ENCODE measurements at places on chromosomes 2 and 18.

DNA sequence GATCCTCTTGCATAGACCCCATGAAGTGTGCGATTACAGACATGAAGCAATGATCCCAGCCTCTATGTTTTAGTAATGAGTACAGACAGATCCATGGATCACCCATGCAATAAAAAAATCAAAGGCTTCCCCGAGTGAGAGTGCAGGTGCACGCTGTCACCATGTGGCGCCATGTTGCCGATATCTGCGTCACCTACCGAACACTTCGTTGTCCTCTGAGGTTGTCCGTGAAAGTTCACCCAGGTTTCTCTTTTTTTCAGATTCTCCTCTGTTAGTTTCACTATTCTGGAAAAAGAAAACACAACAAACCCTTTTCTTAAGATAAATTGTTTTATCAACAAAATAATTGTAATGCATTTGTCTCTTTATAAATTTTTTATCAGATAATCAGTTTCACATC is 66.5 kb downstream of the MBP start:
- no peak for DNase-seq

DNA sequence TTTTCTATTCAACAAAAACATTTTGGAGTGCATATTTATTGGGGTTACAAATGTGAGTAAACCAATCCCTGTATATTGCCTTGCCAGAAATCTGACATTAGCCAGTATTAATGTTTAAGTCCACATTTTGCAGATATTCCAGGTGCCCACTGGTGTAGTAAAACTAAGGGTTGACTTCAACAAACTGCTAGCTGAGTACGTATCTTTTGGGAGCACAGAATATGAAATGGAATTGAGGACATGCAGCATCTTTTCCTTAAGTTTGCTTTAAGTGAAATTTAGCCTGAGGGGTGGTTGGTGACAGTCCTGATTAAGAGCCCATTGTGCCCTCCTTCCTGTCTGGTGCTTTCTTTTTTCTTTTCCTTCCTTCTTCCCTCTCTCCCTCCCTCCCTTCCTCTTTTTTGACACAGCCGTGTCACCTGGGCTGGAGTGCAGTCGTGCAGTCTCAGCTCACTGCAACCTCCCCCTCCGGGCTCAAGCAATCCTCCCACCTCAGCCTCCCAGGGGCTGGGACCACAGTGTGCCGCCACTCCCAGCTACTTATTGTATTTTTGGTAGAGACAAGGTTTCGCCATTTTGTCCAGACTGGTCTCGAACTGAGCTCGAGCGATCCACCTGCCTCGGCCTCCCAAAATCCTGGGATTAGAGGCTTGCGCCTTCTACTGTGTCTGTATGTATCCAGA is 1.6 kb downstream of the NUP35 start:
- DNase-seq: no peak

DNA sequence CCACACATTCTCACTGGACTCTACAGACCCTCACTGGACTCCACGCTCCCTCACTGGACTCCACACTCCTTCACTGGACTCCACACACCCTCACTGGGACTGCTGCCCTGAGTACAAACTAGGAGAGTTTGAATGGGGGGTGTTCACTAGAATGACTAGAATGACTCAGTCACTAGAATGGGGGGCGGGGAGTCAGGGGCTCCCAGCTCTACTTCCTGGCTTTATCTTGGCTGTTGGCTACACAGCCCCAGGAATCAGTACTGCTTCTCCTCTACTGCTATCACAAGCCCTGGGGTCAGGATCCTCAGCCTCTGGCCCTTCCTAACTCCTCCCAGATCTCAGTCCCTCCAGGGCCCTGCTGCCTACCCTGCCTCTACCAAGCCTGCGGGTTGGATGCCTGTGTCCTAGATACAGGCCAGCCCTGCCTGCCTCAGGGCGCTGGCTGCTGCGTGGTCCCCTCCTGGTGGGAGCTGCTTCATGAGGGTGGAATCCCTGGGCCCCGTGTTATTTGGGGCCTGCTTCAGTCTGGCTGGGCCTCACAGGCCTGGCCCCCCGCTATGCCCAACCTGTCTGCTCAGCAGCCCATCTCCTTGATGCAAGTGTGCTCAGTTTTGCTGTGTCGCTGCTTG is 7.8 kb downstream of the PTMA start:
- DNase-seq: no peak

DNA sequence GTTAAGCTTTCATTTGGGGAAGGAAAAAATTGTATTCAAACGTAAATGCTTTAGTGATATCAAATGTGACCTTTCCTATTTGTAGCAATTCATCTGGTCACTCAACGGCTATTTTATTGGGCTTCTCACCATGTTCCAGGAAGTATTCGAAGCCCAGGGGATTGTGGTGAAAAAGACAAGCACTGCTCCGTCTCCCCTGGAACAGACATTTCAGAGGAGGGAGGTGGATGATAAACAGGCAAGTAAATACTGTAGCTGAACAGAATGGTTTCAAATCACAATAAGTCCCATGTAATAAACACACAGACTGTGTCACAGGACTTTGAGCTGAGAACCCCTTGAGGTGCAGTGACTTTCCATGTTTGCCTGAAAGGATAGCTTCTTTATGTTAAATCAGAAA is 464.7 kb upstream of the HNRNPA3 start:
- DNase-seq: no peak

GRCh38 chr18:40437517-40437916 is 1517.5 kb upstream of the PIK3C3 start:
- DNase-seq: no peak

DNA sequence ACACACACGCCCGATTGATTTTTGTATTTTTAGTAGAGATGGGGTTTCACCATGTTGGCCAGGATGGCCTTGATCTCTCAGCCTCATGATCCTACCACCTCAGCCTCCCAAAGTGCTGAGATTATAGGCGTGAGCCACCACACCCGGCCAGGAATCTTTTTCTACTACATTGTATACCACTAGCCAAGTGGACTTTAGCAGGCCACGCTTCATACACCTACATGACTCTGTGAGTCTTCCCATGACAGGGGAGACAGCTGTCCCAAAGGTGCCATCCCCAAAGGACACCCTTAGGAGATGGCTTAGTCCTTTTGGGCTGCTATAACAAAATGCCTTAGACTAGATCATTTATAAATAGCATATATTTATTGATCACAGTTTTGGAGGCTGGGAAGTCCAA is 32.8 kb downstream of the ERMN start:
- DNase-seq: no peak

- no peak for DNase-seq
Measured at GRCh38 chr2:28327956-28328922, 64.4 kb upstream of the FOSL2 start.

DNA sequence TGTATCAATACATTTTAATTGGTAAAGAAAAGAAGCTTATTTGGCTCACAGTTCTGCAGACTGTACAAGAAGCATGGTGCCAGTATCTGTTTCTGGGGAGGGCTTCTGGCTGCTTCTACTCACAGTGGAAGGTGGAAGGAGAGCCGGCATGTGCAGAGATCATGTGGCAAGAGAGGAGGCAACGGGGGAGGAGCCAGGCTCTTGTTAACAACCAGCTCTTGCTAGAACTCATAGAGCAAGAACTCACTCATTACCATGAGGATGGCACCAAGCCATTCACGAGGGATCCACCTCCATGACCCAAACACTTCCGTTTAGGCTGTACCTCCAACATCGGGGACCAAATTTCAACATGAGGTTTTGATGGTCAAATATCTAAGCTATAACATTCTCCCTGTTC is 7.5 kb downstream of the PARD6G start:
- no peak for DNase-seq

- no peak for DNase-seq
Measured at GRCh38 chr2:201440182-201440581, 11.1 kb downstream of the TRAK2 start.

DNA sequence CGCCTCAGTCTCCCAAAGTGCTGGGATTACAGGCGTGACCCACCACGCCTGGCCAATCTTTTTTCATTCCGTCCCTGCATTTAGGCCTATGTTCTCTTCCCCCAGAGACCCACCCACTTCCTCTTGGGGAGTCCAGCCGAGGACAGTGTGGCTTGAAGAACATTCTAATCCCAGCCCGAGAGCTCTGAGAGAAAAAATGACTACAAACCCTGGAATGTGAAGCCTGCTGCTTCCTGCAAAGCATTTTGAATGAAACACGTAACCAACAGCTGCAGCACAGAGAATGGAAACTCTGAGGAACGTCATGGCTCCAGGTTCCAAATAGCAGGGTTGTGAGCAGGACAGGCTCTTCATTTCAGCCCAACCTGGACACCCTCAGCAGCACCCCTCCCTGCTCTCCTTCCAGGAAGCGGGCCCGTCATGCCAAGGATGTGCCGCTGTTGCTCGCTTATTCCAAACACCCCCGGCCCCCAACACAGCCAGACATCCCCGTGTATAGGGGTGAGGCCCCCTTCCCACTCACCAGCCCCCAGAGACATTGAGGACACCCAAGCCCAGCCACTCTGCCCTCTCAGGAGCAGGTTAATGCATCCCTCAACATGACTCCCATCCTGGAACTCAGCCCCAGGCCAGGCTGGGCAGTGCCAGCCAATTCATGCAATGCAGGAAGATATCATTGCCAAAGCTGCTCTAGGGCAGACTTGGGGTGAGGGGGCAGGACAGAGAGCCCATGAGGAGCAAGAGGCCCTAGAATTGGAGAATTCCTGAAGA is 139.8 kb downstream of the ZFP36L2 start:
- DNase-seq: no peak

GRCh38 chr18:78605255-78605654 is 374.4 kb upstream of the SALL3 start:
- peak; percentile 23 for DNase-seq

DNA sequence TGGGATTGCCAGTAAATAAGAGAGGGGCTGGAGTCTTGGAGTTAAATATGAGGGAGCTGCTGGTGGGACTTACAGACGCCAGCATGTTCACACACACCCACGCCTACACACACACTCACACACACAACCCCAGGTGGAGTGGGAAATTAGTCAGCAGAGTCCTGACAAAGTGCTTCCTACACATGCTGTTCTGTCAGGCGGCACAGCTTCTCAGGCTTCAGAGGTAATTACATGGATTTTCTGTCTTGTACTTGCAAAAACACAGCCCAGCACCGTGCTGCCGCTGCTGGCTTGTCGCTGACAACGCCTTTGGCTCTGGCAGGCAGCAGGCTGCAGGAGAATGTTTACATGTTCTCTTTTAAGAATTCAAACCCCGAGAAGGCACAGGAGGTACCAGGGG is 1186.3 kb upstream of the CELF4 start:
- no peak for DNase-seq

GRCh38 chr2:9385841-9386240 is 37.5 kb downstream of the ITGB1BP1 start:
- no peak for DNase-seq
